ENCODE measurements at places on chromosomes 16 and 17.
A peak's percentile ranks its signal among the peaks of the same experiment; 100 is the strongest.

- H3K27ac ChIP-seq, result no peak overlapping the region
- H3K4me1 ChIP-seq, result peaks cover 28% of the 10 kb centered on the region
- no peak for DNase-seq
- no peak overlapping the region for H3K4me3 ChIP-seq
Observed at GRCh38 chr16:9042964-9043680, 48.3 kb upstream of the HAPSTR1 start.

DNA sequence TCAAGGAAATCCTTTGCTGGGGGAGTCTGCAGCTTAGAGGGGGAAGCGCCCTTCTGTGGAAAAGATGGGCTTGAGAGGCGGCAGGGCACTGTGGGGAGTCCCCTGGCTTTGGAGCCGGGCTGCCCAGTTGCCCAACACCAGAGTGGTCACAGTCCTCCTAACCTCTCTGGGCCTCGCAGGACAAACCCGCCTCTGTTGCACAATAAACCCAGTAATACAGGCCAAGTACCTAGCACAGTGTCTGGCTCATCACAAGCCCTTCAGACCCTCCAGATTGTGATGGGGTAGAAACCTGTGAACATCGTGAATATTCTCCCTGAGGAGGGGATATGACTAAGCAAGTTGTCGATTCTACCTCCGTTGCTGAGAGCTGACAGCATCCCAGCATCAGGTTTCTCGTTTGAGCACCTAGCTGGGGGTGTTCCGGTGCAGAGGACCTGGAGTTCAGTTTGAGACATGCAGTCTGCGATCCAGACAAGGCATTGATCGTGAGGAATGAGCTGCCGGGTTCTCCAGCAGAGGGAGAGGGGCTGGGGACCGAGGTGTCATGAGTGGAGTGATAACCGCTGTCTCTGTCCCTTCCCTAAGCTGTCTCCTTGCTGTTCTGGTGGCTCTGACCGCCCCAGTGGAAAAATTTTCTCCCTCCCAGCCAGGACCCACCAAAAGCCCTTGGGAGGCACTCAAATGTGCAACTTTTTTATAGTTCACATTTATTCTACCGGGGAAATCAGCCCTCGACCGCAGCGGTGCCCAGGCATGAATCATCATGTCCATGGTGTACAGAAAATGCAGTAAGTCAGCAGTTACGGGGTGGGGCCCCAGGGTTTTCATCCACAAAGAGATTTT is 161.9 kb downstream of the WSCD1 start:
- H3K27me3 ChIP-seq, result no peaks in the 10 kb centered on the region
- H3K27ac ChIP-seq, result no peak overlapping the region
- H3K4me1 ChIP-seq, result no peaks in the 10 kb centered on the region
- no peaks in the 10 kb centered on the region for H3K36me3 ChIP-seq

GRCh38 chr16:28291651-28292626 is at the start of gene SBK1:
Gene SBK1, plus strand, starts transcription at chr16:28292525. Its CDS starts 24,867 bp downstream, at chr16:28317392.
- peaks cover 22% of the 10 kb centered on the region for H3K27me3 ChIP-seq
- peak within 1 kb of the TSS; percentile 76 for H3K4me3 ChIP-seq
- DNase-seq, result peak; percentile 81

- no peak overlapping the region for H3K4me3 ChIP-seq
- peaks cover 11% of the 10 kb centered on the region for H3K4me1 ChIP-seq
- DNase-seq, result no peak
- H3K36me3 ChIP-seq, result peaks cover 75% of the 10 kb centered on the region
- no peaks in the 10 kb centered on the region for H3K27me3 ChIP-seq
Observed at GRCh38 chr16:85673529-85674417, 15.0 kb downstream of the GINS2 start.

DNA sequence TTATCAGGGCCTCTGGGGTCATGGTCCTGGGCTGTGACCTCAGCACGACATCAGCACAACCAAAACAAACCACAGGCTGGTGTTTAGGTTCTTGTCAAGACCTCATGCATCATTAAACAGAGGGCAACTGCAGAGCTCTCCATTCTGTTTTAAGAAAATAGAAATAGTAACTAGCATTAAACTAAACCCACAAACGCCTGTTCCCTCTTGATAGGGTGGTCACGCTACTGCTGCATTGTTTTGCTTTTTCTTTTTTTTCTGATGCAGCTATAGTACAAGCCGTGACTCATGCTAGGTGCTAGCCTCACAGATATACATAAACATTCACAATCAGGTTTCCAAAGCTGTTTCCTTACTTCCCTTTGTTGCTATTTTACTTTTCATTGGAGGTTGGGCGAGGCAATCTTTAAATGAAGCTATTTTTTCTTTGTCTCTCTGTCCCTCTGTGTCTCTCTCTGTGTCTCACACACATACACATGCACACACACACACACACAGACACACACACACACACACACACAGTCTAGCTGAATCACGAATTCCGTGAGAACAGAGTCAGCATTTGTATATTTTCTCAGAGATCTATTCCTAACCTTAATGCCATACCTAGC is 310.3 kb downstream of the CDH13 start:
- H3K27ac ChIP-seq, result no peak overlapping the region
- no peaks in the 10 kb centered on the region for H3K36me3 ChIP-seq
- H3K4me3 ChIP-seq, result no peak overlapping the region
- H3K27me3 ChIP-seq, result no peaks in the 10 kb centered on the region
- no peak for DNase-seq
- H3K4me1 ChIP-seq, result no peaks in the 10 kb centered on the region

DNA sequence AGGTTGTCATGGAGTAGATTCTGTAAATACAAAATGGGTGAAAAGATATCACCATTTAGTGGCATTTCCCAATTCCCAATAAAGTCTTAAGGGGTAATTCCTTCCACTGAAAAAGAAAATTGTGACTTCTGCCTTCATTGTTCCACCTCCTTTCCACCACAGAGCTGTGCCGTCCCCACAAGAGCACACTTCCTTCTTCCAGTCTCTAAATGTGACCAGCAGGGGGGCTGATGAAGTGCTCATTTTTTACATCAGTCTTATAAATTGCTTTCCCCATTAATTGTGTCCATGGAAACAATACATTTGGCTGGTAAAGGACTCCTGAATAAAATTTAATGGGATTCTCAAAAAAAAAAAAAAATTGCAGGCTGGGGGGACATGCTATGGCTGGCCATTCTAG is 260.8 kb upstream of the PSMD7 start:
- H3K4me3 ChIP-seq, result no peak overlapping the region
- no peaks in the 10 kb centered on the region for H3K36me3 ChIP-seq

GRCh38 chr17:51078009-51078592 is 42.6 kb downstream of the SPAG9 start:
- no peaks in the 10 kb centered on the region for H3K27me3 ChIP-seq
- peaks cover 31% of the 10 kb centered on the region for H3K36me3 ChIP-seq
- H3K27ac ChIP-seq, result no peak overlapping the region
- H3K4me1 ChIP-seq, result peaks cover 2% of the 10 kb centered on the region
- DNase-seq, result no peak

DNA sequence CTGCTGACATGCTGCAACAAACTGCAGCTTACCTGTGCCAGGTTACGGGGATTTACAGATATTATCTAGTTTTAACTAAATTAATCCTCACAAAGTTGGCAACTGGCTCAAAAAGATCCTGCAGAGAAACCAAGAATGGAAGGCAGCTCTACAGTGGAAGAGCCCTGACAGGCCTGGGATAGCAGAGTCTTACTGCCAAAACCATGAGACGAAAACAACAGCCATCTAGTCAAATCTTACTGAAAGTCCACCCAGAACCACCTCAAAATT is 8.1 kb downstream of the USP36 start:
- peaks cover 89% of the 10 kb centered on the region for H3K36me3 ChIP-seq
- no peak overlapping the region for H3K4me3 ChIP-seq
- H3K4me1 ChIP-seq, result peaks cover 4% of the 10 kb centered on the region
- H3K27ac ChIP-seq, result no peak overlapping the region
- H3K27me3 ChIP-seq, result no peaks in the 10 kb centered on the region

- no peaks in the 10 kb centered on the region for H3K27me3 ChIP-seq
- H3K4me3 ChIP-seq, result no peak overlapping the region
- DNase-seq, result no peak
- H3K4me1 ChIP-seq, result no peaks in the 10 kb centered on the region
- no peaks in the 10 kb centered on the region for H3K36me3 ChIP-seq
Observed at GRCh38 chr16:83068686-83069085, 441.9 kb downstream of the CDH13 start.

DNA sequence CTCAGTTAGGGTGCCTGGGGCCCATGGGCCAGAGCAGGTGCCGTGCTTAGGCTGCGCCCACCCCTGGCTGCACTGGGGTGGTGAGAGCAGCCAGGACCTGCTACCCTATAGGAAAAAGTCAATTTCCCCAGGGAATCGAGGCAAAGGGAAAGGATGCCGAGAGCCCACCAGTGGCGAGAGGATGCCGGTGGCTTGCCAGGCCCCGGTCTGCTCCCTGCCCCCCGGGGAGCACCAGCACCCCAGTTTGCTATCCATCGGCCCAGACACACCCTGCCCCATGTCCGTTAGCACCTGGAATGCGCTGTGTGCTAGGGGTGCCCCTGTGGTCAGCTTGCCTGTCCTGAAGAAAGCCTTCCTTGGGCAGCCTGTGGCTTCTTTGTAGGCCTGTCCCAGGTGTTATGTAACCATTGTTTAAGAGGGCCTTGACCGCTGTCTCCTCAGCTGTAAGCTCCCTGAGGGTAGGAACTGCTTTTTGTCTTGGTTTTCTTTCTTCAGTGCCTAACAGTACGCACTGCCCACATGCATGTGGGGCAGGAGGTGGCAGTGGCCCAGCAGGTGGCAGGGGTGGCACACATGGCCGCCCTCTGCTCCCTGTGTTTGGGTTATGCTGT is 40.8 kb downstream of the NT5M start:
- no peak overlapping the region for H3K27ac ChIP-seq
- DNase-seq, result no peak
- H3K4me3 ChIP-seq, result no peak overlapping the region
- no peaks in the 10 kb centered on the region for H3K27me3 ChIP-seq
- peaks cover 3% of the 10 kb centered on the region for H3K36me3 ChIP-seq

GRCh38 chr17:31388770-31389656 is 2.5 kb upstream of the RAB11FIP4 start:
- H3K36me3 ChIP-seq, result no peaks in the 10 kb centered on the region
- no peak overlapping the region for H3K27ac ChIP-seq
- H3K4me1 ChIP-seq, result no peaks in the 10 kb centered on the region
- no peak overlapping the region for H3K4me3 ChIP-seq
- no peak for DNase-seq

DNA sequence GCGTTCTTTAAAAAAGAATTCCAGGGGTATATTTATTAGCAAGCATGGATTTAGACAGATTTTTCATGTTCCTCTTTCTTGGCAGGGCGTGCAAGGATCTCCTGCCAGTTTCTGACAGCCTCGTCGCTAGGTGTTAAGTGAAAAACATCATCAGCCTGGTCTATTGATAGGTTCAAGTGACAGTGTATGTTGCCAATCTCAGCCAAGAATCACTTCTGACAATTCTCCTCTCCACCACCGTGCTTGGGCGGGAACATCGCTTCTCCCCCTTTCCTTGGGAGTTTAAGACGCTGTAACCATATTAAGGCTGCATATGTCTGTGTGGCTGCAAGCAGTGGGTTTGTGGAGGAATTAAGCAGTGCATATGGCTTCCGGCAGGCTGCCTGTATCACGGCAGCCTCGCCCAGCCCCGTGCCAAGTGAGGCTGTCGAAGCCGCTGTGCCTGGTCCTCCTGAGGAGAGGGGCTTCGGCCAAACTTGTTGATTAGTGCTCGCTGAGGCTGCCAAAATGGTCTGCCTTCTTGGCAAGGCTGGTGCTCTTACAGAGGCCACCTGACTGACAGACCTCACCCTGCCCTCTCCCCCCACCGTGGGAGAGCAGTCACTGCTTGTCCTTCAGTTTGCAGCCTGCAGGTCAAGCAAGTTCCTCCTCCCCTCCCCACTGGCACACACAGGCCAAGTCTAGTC is 132.2 kb upstream of the MPHOSPH6 start:
- H3K27me3 ChIP-seq, result peaks cover 2% of the 10 kb centered on the region
- H3K27ac ChIP-seq, result no peak overlapping the region
- no peak for DNase-seq
- no peaks in the 10 kb centered on the region for H3K36me3 ChIP-seq

DNA sequence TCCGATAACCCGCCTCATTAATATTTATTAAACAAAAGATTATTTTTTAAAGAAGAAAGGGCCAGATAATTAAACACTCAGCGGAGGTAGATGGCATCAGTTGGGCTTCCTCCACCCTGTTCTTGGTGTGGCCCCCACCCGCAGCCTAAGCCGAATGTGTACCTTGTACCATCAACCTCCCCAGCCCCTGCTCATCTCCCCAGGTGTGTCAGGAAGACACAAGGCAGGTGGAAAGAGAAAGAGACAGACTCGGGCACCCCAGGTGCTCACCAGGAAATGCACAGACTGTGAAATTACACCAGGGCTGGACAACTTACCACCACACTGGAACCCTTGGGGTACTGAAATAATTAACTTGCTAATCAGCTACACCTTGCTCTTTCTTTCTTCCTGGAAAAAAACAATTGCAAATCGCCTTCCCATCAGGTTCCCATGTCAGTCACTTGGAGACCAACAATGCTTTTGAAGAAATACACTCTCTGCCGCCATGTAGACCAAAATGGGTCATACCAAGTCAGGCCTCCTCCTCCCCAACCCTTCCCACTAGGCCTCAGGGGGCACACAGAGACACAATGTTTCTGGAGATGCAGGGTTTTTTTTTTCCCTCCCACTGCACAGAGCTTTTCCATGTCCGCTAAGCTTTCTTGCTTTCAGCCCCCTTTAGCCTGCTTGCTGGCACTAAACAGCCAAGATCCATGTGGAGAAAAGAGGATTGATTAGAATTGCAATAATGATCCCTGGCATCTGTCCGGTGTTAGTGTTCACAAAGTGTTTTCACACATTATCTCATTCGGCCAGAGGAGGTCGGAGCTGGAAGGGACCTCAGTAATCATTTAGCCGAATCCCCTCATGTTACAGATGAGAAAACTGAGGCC is 8.6 kb upstream of the LHX1 start:
- H3K4me3 ChIP-seq, result no peak overlapping the region
- peaks cover 22% of the 10 kb centered on the region for H3K4me1 ChIP-seq
- DNase-seq, result no peak
- no peak overlapping the region for H3K27ac ChIP-seq
- H3K27me3 ChIP-seq, result peaks cover 65% of the 10 kb centered on the region

GRCh38 chr17:49370971-49371834 is 9.2 kb upstream of the ZNF652 start:
- H3K27ac ChIP-seq, result no peak overlapping the region
- no peak overlapping the region for H3K4me3 ChIP-seq
- no peak for DNase-seq

GRCh38 chr17:8048236-8048635 is 9.4 kb downstream of the ALOX15B start:
- no peaks in the 10 kb centered on the region for H3K4me1 ChIP-seq
- no peak overlapping the region for H3K4me3 ChIP-seq
- no peak for DNase-seq
- H3K27me3 ChIP-seq, result peaks cover 1% of the 10 kb centered on the region
- H3K27ac ChIP-seq, result no peak overlapping the region
- H3K36me3 ChIP-seq, result no peaks in the 10 kb centered on the region

Data from activated T-helper 2 cell treated with anti-CD3 and anti-CD28 coated beads, Interferon-gamma antibody, Interleukin-2, Interleukin-4, amounts not matched to agents 10 μg/mL and 5 μg/mL and 100 μg/mL, durations not matched to agents 14 hours and 24 hours and 36 hours (primary cell).